ENCODE measurements at places on chromosomes 1 and 21.

- DNase-seq: no peak
Measured at GRCh38 chr1:180947901-180948640, 35.4 kb downstream of the KIAA1614 start.

- no peak for DNase-seq
Measured at GRCh38 chr1:20390589-20391331, 95.2 kb downstream of the CAMK2N1 start.

- no peak for DNase-seq
Measured at GRCh38 chr21:26199456-26199855, 28.9 kb upstream of the APP start.

- DNase-seq: no peak
Measured at GRCh38 chr1:211739671-211740411, 64.4 kb upstream of the NEK2 start.

GRCh38 chr1:209885403-209886218 is 52.4 kb upstream of the SYT14 start:
- no peak for DNase-seq

- peak; percentile 83 for DNase-seq
Measured at GRCh38 chr1:221263831-221264767, 384.9 kb downstream of the HLX start.

DNA sequence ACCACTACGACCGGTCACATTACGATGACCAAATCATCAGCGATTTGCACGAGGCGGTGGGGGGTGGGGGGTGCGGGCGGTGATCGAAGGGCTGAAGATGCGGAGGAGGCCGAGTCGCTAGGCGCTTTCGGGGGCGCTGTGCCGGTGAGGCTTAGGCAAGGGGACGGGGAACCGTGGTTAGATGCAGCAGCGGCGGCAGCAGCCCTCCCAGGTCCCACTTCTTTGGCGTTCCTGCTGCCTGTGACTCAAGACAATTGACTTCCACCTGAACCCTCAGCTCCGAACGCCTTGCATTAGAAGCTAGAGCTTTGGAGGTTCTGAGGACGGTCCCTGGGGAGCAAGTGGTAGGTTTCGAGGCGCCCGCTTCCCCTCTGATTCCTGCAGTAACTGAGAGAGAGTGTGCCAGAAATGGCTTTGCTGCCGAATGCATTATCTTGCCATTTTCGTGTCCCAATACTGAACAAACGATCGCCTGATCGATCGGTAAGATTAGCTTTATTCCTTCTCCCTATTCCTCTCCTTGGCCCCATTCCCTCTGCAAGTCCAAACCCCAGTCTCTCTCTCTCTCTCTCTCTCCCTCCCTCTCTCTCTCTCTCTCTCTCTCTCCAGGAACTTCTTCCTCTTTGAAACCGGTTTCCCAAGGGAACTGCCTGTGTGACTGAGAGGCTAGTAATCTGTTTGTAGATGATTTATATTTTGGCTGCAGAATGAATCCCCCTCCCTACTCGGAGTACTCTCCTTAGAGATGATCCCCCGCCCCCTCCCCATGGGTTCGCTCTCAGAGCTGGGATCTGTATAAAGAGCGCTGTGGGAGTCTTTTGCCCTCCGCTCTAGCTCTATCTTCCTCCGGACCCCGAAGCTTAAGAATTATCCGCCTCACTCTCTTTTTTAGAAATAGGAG is 735 bp upstream of the BRINP3 start:
- peak; percentile 82 for DNase-seq

DNA sequence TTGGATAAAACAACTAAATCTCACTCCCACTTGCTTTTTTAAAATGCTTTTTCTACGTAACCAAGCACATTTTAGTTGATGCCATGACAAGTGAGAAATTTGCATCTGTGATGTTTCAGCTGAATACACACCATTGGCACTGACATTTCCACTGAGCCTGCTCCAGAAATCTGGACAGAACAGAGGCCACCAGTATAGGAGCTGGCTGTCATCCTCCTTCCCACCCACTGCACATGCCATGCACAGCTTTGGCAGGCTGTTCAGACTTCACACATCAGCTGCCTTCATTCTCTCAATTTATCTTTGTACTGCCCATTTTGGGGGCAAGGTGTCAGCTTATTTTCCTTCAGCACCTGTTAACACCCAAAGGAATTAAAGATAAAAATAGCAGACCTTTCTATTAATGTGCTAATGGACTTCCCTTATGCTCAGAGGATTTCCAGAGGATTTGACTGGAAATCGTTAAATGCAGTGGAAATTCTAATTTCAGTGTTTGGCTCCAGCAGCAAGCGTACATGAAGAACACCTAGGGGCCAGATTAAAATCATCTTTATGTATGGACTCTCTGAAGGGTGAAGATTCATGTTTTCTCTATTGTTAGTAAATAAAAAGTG is 12.9 kb upstream of the PODN start:
- DNase-seq: no peak

GRCh38 chr1:223041481-223041880 is 101.6 kb downstream of the TLR5 start:
- DNase-seq: no peak

- DNase-seq: peak; percentile 21
Measured at GRCh38 chr1:184624051-184624450, 130.6 kb downstream of the EDEM3 start.

DNA sequence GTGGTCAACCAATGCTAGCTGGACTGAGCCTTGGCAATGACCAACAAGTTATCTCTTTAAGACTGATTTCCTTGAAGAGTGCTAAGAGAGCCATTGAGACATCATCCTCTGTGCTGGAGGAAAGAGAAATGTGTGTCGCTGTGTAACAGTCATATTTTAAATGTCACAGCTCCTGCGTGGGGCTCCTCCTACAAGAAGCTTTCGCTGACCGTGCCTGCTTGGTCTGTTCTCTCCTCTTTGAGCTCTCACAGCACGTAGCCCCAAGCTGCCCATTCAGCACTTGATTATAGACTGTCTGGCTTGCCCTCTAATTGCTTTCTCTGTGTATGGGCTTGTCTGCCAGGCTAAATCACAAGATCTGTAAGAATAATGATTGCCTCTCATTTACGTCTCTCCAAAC is 221.3 kb downstream of the FOXD2 start:
- no peak for DNase-seq

DNA sequence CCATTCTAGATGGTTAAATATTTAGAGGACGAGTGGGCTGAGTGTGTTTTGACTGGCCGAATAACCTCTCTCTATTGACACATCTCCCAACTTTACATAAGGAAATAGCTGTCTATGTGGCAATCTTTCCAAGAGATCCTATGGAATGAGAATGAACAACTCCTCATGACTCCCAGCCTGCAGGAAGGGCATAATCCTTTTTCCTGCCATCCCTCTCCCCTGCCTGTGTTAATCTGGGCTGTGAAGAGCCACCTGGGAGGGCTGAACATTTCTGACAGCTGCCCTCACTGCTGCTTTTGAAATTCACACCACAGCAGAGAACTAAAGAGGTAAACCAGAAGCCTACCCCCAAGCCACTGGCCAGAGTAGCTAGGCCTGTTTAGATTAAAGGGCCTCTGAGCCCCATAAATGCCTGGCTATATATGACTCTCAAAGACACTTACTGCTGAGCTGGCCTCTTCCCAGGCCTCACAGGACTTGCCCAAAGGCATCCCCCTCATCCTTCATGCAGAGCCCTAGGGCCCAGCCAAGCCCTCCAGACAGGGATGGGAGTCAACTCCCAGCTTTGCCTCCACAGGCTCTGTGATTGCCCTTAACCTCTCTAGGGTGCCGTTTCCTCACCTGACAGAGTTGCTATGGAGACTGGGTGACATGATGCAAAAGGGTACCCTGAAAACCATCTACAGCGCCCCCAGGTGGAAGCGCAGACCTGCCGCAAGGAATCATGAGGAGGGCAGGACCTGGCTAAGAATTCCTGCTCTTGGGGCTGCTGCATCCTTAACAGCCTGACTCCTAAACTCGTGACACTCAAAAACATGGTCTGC is 42.0 kb upstream of the LDLRAP1 start:
- no peak for DNase-seq

GRCh38 chr1:240927821-240928220 is 315.9 kb upstream of the GREM2 start:
- DNase-seq: no peak

DNA sequence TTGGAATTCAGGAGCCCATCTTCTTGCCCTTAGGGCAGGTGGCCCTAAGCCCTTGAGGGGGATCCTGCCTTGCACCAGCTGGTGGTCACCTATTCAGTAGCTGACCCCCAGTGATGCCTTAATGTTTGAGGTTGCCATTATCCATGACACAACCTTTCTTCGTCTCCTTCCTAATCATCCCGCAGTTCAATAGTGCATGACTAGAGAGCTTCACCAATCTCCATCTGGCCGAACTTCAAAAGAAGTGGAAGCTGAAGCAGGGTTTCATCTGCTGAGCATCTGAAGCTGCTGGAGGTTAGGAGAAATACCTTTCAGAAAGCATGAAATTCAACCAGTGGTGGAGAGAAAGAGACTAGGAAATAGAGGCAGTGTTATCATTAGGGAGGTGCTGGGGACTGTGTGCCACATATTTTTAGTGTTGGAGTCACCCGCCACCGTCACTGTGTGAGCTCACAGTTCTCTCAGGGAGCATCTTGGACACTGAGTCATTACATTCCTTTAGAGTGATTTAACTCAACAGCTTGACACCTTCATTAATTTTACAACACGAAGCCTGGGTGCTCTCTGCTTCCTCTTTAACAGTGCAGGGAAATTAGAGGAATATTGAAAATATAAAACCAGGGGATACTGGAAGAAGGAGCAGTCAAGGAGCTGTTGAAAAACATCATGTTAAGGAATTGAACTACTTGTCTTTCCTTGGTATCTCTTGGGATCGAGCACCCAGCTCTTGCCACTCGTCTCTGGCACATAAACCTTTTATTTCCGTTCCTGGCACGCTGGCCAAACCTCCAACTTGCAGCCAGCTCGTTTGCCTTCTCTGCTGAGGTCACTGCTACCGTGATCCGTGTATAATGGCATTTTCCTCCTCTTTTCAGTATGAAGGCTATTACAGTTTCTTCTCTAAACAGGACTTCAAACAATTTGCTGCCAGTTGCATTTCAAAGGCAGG is 53.6 kb downstream of the PEX14 start:
- peak; percentile 84 for DNase-seq

GRCh38 chr21:34075091-34075425 is 1.7 kb downstream of the MRPS6 start:
- no peak for DNase-seq

DNA sequence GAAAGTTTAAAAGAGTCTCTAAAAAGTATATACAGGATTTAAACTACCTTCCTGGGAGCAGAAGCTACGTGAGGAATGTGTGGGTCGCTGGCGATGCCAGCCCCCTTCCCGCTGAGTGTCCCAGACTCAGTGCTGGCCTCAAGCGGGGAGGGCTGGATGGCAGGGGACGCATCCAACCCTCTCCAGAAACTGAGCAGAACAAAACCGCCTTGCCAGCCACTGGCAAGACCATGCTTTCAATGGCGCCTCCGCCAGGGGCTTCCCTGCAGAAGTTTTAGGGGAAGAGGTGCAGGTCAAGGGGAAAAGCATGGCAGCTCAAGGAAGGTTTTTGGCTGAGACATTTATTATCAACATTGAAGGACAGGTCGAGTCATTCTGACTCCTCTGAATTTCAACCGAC is 26.1 kb downstream of the NADK start:
- DNase-seq: no peak

DNA sequence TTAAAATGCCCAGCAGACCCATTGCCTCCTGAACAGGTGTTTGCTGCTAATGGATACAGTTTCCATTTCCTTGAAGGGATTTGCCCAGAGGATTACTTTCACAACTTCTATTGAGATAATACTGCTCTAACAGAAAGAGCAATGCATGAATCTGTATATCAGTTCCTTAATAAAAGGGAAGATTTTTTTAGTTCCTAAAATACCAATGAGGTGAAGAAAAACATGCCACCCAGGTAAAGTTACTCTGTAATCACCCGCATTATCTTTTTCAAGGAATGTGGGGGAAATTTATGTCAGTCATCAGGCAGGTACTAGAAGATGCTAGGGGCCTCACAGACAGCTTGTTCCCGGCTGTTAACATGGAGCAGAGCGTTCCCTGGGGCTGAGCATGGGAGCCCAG is 41.1 kb downstream of the KCNJ15 start:
- no peak for DNase-seq

DNA sequence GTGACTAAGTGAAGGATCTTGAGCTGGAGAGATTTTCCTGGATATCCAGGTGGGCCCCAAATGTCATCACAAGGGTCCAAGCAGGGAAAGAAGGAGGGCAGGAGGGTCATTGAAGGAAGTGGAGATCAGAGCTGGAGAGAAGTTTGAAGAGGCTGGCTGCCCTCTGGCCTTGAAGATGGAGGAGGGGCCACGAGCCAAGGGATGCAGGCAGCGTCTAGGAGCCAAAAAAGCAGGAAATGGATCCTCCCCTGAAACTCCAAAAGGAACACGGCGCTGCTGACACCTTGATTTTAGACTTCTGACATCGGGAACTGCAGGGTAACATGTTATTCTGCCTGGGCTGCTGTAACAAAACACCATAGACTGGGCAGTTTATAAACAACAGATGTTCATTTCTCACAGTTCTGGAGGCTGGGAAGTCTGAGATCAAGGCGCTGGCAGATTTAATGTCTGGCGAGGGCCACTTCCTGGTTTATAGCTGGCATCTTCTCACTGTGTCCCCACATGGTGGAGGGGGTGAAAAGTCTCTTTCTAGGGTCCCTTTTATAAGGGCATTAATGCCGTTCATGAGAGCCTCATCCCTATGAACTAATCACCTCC is 28.8 kb upstream of the ZBTB21 start:
- DNase-seq: no peak

- no peak for DNase-seq
Measured at GRCh38 chr1:206935491-206936067, 10.7 kb downstream of the PIGR start.

DNA sequence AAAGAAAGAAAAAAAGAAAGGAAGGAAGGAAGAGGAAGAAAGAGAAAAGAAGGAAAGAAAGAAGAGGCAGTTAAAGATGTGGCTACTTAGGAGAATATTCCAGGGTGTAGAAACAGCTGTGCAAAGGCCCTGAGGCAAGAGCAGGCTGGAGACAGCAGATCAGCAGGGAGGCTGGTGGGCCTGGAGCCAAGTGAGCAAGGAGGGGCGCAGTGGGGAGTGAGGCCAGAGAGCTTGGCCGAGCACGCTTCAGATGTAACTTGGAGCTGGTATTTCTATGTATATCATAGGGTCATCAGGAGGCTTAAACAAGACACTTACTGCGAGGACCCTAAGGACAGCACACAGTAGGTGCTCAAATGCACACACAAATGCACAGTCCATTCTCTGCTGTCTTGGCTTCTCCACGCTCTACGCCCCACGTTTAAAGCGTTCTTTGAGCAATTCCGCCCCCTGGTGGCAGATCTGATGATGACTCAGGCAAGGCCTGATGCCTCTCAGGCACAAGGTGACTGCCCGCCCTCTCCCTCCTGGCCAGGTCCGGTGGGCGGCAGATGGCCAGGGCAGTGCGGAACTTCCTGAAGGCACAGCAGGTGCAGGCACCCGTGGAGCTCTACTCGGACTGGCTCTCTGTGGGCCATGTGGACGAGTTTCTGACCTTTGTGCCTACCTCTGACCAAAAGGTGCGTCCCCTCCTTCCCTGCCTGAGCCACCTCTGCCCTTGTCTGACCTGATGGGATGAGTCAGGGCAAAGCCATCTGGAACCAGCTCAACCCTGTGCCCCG is 11.9 kb upstream of the PADI3 start:
- DNase-seq: peak; percentile 94

DNA sequence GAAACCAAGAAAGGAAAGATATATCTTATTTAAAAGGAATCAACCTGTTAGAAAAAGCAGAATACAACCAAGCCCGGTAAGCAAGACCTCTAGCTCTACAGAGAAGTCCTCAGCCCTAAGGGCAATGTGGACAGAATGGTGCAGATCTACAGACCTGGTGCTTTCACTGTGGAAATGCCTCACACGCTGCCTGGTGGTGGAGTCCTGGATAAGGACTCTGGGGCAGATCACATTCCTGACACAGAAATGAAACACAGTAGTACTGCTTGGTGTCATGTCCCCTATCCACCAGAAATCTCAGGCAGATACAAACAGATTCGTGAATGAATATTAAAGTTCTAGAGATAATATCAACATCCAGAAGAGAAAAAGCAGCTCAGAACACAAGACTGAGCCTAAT is 6.8 kb downstream of the CNN3 start:
- DNase-seq: no peak

Measured in A673 (cell line).